Hematopoietic multipotent progenitor cell treated with erythropoietin and hydrocortisone succinate and interleukin-3 and kit ligand, for 4 days (in vitro differentiated cells): ENCODE measurements at places on chromosomes 2 and 18.

- peak; percentile 91 for DNase-seq
These were observed 69.9 kb upstream of the ITGB6 start for GRCh38 chr2:160269803-160270570.

- no peak for DNase-seq
These were observed 255.8 kb downstream of the ASXL3 start for GRCh38 chr18:33833842-33834241.

DNA sequence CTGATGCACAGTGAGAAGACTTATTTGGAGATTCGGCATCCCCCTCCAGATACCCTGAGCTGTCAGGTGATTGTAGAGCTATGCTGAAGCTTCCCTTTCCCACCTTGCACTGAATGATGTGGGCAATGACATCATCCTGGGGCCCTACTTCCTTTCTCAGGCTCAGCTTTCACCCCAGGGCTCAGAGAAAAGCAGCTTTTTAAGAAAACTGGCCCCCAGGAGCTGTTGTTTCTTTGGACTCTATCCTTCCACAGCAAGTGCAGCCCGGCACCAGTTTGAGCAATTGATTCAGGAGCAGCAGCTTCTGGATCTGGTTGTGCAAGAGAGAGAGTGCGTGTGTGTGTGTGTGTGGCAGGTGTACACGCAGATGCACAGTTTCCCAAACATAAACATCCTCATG lies 251.3 kb downstream of the ANAPC1 start:
- peak; percentile 44 for DNase-seq

- no peak for DNase-seq
These were observed 535.2 kb upstream of the CRIM1 start for GRCh38 chr2:35820391-35820790.

GRCh38 chr18:9410515-9410914 lies 64.8 kb upstream of the RALBP1 start:
- DNase-seq, result no peak

GRCh38 chr2:9234680-9235146 lies 28.1 kb downstream of the ASAP2 start:
- no peak for DNase-seq

GRCh38 chr2:30636311-30636710 lies 170.9 kb downstream of the CAPN13 start:
- DNase-seq, result peak; percentile 14

DNA sequence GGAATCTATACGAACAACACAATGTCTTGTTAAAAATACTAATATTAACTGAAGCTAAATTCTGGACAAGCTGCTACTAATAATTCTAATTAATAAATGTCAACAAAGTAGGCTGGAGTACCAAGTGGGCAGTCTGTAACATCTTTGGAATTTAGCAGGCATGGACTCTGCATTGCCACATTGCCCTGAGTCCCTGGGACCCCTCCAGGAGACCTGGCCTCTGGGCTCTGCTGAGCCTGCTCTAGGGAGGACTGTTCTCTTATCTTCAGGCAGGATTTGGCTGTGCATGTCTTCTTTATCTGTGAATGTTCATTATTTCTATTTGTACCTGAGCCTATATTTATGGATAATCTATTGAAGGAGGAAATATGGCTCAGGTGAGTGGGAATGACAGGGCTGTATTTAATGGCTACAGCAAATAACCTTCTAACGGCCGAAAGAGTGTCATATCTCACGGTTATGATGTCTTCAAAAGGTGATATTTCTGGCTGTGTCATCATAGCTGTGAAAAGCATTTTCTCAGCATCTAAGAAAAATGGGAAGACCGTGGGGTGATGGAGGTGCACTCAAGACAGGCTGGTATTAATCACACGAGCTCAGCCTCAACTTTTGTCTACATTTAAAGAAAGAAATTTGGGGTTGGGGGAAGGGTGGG lies 28.6 kb upstream of the SETBP1 start:
- DNase-seq, result no peak
